HCT116 (cell line): ENCODE measurements at places on chromosomes 2 and 18. TPM values are rescaled to one million over a fixed set of nuclear protein-coding genes. Genes with fewer than 3 reads are reported as not detected.

MAP2 gene
- total RNA-seq, result 7.4 TPM

ARHGAP28 gene
- total RNA-seq, result not detected

ACVR1C gene
- 1.2 TPM for total RNA-seq

GRCh38 chr2:168780669-168781071 is 21.8 kb upstream of the NOSTRIN start:
- DNase-seq, result no peak

GRCh38 chr2:10810202-10811161 is 2.1 kb downstream of the PDIA6 start:
- no peak for DNase-seq

DNA sequence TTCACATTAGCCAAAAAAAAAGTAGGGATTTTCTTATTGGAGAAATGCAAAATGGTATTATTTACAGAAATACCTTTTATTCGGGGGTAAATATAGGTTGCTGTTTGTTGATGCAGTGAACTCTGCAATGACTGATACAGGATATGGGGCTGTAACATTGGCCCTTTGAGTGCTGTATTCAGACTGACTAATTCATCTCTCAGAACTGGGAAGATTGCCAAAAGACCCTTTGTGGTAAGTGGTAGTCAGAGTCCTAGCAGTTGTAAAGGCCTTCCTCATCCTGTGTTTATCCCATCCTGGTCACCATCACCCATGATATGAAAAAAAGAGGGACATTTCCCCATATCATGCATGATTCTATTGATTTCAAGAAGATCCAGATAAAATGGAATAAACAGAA is 14.0 kb upstream of the DCC start:
- DNase-seq, result no peak
